ENCODE measurements at places on chromosomes 12 and 14.
A peak's percentile ranks its signal among the peaks of the same experiment; 100 is the strongest.

DNA sequence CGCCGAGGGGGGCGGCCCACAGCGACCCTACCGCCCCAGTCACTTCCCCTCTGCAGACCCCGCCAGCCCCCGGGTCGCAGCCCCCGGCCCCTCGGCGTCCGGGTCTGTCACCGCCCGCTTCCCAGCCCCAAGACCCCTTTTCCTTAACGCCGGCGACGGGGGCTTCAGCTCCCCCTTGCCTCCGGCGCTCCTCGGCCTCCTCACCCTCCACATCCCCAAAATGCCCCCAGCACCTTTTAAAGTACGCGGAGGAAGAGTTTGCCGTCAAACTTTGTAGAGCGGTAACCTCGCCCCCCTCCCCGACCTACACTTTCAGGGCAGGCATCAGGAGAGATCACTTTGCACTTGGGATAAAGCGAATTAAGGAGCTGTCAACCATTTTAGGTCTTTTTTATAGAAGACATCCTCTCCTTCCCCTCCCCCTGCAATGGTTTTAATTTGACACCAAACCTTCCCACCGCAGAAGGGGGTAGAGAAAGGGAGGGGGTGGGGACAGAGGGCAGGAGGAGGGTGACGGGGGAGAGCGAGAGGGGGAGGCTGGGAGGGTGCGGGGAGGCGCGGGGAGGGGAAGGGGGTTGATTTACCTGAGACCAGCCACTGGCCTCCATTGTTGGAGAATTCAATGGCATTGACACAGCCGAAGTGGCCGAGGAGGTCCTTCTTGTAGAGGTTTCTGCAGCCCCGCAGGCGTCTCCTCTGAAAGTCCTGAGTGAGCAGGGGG lies 578 bp downstream of the DCAF5 start:
- peak; percentile 50 for DNase-seq

GRCh38 chr14:66163023-66163422 lies 323.1 kb upstream of the CCDC196 start:
- no peak for DNase-seq

- DNase-seq, result no peak
These were observed 11.5 kb downstream of the ASPG start for GRCh38 chr14:104096751-104097700.

- DNase-seq, result no peak
These were observed 19.8 kb upstream of the CHFR start for GRCh38 chr12:132907216-132907615.

GRCh38 chr14:56092763-56093162 lies 25.4 kb upstream of the PELI2 start:
- DNase-seq, result no peak

- DNase-seq, result no peak
These were observed 106.5 kb downstream of the EML1 start for GRCh38 chr14:99899578-99900178.

Measured in central memory CD8-positive, alpha-beta T cell (primary cell).